Endothelial cell of umbilical vein (primary cell): ENCODE measurements at places on chromosomes 13 and 19. TPM values are rescaled to one million over a fixed set of nuclear protein-coding genes. Genes with fewer than 3 reads are reported as not detected.
A peak's percentile ranks its signal among the peaks of the same experiment; 100 is the strongest.

DNA sequence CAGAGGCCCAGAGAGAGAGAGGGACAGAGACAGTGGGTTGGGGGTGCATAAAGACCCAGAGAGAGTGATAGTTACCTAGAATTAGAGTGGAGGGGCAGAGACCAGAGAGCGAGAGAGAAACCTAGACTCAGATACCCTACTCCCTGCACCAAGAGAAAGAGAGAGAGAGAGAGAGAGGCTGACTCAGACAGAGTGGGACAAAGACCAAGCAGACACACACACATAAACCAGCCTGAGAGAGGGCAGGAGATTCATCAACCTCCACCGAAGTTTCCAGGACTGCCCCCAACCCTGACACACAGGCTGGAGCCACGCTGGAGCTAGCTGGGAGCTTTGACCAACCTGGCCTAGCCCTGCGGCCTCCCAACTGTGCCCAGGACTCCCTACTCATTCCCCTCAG lies 12.9 kb downstream of the SYT3 start:
- no peak for DNase-seq
- H3K4me1 ChIP-seq: no peaks in the 10 kb centered on the region
- no peak overlapping the region for H3K4me3 ChIP-seq
- no peaks in the 10 kb centered on the region for H3K36me3 ChIP-seq
- H3K27me3 ChIP-seq: no peaks in the 10 kb centered on the region
- H3K27ac ChIP-seq: no peak overlapping the region

GRCh38 chr19:47280183-47280797 lies 5.6 kb downstream of the INAFM1 start:
- no peak overlapping the region for H3K4me3 ChIP-seq
- H3K27me3 ChIP-seq: no peaks in the 10 kb centered on the region
- no peaks in the 10 kb centered on the region for H3K36me3 ChIP-seq
- H3K27ac ChIP-seq: no peak overlapping the region
- H3K4me1 ChIP-seq: peaks cover 2% of the 10 kb centered on the region
- peak; percentile 23 for DNase-seq

DNA sequence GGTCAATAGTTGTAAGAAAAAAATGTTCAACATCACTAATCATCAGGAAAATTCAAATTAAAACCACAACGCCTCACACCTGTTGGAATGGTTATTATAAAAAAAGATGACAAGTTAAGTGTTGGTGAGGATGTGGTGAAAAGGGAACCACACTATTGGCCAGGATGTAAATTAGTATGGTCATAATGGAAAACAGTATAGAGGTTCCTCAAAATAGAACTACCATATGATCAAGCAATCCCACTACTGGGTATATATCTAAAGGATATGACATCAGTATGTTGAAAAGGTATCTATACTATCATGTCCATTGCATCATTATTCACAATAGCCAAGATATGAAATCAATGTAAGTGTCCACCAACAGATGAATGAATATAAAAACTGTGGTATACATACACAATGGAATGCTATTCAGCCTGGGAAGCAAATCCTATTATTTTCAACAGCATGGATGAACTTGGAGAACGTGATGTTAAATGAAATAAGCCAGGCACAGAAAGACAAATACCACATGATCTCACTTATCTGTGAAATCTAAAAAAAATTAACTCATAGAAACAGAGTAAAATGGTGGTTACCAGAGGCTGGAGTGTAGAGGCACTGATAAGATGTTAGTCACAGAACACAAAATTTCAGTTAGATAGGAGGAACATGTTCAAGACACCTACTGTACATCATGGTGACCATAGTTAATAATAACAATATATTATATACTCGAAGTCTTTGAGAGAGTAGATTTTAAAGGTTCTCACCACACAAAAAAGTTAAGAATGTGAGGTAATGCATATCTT lies 56.6 kb downstream of the TBC1D4 start:
- no peaks in the 10 kb centered on the region for H3K36me3 ChIP-seq
- H3K4me1 ChIP-seq: no peaks in the 10 kb centered on the region
- H3K27ac ChIP-seq: no peak overlapping the region
- no peaks in the 10 kb centered on the region for H3K27me3 ChIP-seq
- no peak overlapping the region for H3K4me3 ChIP-seq
- no peak for DNase-seq

DNA sequence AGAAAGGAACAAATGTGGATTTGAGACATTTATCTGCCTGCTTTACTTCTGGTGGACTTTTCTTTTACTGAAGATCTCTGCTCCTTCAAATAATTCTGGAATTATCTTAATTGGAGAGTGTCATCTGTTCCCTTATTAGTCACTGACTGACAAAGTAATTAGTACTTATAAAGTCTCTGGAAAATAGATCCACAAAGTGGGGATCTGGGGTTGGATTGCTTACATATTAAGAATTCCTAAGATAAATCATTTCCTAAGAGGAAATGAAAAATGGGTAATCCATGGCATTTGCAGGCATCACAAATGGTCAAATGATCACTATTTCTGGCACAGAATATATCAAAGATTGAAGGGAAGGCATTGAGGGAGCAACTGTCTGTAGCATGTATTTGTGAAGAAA lies 137.4 kb upstream of the SLITRK5 start:
- no peak overlapping the region for H3K27ac ChIP-seq
- H3K4me3 ChIP-seq: no peak overlapping the region
- no peaks in the 10 kb centered on the region for H3K4me1 ChIP-seq
- no peaks in the 10 kb centered on the region for H3K27me3 ChIP-seq

GRCh38 chr13:109331898-109332297 lies 454.5 kb downstream of the IRS2 start:
- no peaks in the 10 kb centered on the region for H3K36me3 ChIP-seq
- no peak overlapping the region for H3K4me3 ChIP-seq
- H3K27me3 ChIP-seq: no peaks in the 10 kb centered on the region
- H3K4me1 ChIP-seq: no peaks in the 10 kb centered on the region
- H3K27ac ChIP-seq: no peak overlapping the region
- no peak for DNase-seq

GRCh38 chr13:94558716-94559115 lies 37.2 kb downstream of the TGDS start:
- no peaks in the 10 kb centered on the region for H3K4me1 ChIP-seq
- no peaks in the 10 kb centered on the region for H3K27me3 ChIP-seq
- H3K27ac ChIP-seq: no peak overlapping the region
- H3K4me3 ChIP-seq: no peak overlapping the region

DNA sequence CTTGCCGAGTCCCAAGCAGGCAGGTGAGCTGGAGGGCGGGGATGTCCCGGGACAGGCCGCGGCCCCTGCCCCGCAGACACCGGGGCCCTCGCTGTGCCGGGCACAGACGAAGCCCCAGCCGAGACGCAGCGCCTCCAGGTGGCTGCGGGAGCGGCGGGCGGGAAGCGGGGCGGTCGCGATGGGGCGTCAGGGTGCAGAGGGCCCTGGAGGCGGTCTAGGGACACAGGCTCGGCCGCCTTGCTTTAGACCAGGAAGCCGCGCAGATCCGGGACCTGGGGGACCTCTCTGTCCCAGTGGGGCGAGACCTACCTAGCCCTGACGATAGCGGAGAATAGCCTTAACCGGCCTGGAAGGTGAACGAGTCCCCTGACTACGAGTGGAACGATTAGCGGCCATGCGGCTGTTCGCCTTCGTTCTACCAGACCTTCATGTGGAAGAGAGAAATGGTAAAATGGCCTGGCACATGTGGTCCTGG lies 4.2 kb upstream of the ZNF564 start:
- no peak overlapping the region for H3K27ac ChIP-seq
- no peaks in the 10 kb centered on the region for H3K27me3 ChIP-seq
- DNase-seq: no peak
- no peaks in the 10 kb centered on the region for H3K36me3 ChIP-seq
- no peaks in the 10 kb centered on the region for H3K4me1 ChIP-seq

PODNL1 gene
- 2.0 TPM in 1 of 2 replicates, not detected in the other for total RNA-seq

TTC9B gene
- not detected in 2 replicates for total RNA-seq

PABPC3 gene
- total RNA-seq: 0.18 and 0.31 TPM in 2 replicates
